Hippocampal formation (tissue), 2 donors: ENCODE measurements at places on chromosomes 2 and 18.

DNA sequence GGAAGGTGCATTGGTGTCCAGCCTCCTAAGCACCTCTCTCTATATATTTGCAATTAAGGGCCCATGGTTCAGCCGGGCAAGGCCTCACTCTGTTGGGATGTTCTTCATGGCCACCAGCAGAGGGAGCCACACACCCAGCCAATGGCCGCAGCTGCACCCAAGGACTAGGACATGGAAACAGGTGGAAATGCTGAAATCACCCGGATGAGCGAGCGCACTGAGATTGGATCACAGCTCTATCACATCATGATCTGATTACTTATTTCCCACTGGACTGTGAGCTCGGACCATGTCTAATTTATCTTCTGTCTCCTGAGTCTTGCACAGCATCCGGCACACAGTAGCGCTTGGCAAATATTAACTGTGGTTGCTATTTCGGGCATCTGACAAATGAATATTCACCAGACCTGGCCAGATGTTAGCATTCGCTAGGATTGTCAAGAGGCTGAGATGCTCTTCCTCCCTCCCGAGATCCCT, 31.2 kb downstream of the KIF3C start:
- peak; percentile 72 for DNase-seq

DNA sequence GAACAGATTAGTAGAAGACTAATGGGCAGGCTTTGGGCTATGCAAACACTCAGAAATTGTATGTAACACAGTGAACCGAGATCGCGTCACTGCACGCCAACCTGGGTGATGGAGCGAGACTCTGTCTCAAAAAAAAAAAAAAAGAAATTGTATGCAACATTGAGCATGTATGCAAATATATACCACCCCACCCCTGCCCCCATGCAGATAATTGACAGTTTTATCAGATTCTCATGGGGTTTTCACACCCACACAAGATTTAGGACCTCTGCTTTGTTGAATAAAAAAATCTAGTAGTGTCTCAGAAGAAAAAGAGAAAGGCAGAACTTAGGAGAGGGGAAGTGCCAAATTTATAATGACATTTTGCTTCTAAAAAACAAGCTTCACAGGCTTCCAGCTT, 131.6 kb upstream of the FN1 start:
- no peak for DNase-seq

- no peak for DNase-seq
Measured at GRCh38 chr2:69213782-69214181, 173.2 kb downstream of the GFPT1 start.

GRCh38 chr2:175026385-175026784, 21.2 kb upstream of the CHN1 start:
- no peak for DNase-seq

- no peak for DNase-seq
Measured at GRCh38 chr2:101410746-101411145, 23.4 kb upstream of the CREG2 start.

DNA sequence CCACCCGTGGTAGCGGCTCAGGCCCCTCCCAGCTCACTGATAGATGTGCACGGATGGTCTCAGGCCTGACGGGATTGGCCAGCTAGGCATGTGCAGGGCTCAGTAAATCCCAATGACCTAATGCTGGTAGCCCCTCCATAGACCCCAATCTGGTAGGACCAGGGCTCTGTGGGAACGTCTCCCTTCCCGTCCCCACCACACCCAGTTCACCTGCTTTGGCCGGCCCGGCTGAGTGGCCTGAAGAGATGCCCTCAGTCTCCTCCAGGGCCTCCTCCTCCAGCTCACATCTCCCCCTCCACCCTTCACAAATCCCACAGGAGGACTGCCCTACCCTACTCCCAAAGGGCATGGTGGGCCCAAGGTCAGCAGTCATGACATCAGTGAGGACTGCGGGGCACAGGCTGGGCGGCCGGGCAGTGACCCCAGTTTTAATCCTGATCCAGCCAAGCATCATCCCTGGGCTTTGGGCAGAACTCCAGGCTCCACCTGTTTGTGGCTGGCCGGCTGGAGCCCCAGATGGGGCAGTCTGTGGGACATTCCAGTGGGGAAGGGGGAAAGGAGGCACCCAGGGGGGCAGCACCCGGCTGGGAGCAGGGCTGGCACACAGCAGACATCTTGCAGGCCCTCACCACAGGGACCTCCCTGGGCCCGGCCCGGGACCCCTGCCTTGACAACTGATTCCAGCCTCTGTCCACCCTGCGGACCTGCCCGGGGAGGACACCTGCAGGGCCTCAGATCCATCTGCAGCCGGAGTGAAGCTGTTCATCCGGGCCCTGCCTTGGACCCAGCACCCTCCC, 2.3 kb downstream of the KIF1A start:
- DNase-seq = no peak

DNA sequence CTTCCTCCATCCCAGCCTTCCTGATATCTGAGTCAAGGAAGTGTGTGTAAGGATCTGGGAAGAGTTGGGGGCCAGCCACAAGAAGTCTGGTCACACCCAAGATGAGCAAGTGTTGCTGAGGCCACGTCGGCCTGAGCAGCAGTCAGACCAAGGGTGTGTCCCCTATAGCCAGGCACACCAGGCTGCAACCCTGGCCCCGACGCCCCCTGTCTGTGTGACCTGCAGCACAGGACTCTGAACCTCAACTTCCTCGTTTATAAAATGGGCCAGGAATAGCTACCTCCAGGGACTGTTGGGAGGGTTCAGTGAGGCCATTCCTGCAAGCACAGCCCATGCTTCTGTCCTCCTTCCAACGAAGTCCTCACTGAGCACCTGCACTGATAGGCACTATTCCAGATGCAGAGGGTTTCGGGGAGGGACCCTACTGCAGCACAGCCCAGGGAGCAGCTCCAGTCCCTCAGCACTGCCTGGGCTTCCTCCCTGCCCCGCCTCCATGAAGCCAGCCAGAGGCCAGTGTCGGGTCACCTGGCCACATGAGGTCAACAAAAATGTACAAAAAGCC, 13.3 kb downstream of the LIMS2 start:
- DNase-seq = no peak

DNA sequence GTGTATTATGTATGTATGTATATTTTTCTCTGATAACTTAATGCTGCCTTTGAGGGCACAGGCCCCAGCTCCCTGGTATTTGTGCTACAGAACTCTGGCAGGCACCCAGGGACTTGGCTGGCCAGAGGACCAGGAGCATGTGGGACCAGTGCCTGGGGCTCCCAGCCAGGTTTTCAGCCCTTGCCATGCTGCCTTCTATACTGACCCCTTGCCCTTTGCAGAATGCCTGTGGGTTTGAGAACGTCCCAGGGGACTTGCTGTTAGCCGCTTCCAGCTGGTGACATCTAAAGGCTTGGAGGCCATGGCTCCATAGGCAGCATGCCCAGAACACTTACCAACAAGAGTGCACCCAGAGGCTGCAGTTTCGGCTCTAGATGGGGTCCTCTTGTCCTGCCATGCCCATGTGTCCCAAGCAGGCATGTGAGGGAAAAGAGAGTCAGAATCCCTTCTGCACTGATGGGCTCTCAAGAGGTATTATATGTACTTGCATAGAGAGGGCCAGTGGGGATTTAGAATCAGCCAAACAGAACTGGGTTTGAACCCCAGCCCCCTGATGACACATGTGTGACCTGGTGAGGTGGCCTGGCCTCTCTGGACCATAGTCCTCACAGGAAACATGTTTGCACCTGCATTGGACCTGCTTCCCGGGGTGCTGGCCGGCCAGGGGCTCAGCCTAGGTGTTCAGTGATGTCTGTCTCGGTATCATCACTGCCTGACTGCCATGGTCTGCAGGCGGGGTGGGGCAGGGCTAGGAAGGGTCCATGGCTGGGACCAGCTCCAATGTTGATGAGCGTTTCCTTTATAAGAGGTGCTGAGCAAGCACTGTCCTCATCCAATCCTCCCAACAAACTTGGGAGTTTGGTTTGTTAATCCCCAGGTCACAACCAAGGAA, 119.2 kb upstream of the FHL2 start:
- no peak for DNase-seq

DNA sequence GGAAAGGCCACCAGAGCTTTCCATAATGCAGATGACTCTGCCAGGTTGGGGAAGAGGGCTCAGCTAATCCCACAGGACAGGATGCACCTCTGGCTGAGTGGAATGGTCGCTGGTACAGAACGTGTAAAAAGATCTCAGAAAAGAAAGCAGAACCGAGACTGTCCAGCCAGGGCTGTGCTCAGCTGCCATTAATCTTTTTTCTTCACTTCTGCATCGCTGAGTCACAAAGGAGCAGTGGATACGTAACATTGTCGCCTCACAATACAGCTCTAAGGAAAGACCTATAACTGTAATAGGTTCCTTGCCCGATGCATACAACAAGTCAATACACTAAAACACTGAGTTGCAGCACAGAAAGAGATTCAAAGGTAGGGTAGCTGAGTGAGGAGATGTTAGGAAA, 354.2 kb downstream of the EN1 start:
- no peak for DNase-seq

GRCh38 chr2:233098618-233099017, 38.5 kb downstream of the INPP5D start:
- no peak for DNase-seq

DNA sequence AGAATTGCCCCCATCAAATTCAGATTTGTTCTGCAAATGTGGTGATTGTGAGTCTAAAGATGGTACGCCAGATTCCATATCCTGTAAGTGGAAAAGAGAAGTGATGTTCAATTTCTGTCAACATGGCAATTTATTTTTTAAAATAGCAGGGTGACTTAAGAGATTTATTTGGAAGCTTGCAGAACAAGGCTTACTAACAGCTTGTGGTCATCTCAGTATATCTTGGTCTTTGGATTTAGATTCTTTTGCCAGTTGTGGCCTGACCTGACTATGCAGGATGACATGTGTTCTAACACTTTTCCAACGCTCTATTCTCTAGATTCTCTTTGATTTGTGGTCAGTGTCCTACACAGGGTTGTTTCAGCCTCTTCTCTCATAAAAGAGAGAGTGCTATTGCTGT, 74.4 kb downstream of the MAP3K20 start:
- no peak for DNase-seq

GRCh38 chr18:74590671-74591070, 7.0 kb upstream of the ZNF407 start:
- no peak for DNase-seq

DNA sequence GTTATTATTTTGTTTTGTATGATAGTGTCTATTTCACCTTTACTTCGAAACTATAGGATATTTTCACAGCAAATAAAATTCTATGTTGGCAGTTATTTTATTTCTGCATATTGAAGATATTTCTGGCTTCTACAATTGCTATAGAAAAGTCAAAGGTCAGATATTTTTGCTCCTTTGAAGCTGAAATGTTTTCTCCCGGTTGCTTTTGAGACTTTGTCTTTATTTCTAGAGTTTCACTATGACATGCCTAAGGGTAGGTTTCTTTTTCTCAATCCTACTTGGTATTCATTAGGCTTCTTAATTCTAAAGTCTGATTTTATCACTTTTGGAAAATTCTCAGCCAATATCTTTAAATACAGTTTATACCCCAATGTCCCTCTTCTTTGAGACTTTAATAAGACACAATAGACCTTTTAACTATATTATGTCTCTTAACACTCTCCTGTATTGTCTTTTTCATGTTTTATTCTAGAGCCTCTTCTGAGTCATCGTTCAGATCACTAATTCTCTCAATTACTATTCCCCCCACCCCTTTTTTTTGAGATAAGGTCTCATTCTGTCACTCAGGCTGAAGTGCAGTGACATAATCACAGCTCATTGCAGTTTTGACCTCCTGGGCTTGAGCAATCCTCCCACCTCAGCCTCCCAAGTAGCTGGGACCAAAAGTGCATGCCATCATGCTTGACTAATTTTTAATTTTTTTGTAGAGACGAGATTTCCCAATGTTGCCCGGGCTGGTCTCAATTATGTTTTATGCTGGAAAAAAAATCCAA, 50.5 kb downstream of the USP37 start:
- no peak for DNase-seq

GRCh38 chr2:143463719-143464118, 334.5 kb downstream of the ARHGAP15 start:
- no peak for DNase-seq

DNA sequence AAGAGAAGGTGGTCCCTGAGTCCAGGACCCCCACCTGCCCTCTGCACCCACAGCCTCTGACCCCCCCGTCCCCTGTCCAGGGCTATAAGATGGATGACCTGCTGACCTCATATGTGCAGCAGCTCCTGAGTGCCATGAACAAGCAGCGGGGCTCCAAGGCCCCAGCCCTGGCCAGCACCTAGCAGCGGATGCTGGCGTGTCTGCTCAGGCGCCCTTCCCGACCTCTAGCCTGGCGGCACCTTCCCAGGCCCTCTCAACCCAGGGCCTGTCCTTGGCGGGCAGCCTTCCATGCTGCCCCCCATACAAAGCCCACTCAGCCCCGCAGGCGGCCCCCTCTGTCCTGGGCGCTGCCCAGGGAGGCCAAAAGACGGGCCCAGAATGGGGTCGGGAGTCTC, 8.7 kb upstream of the GPR17 start:
- DNase-seq = no peak

DNA sequence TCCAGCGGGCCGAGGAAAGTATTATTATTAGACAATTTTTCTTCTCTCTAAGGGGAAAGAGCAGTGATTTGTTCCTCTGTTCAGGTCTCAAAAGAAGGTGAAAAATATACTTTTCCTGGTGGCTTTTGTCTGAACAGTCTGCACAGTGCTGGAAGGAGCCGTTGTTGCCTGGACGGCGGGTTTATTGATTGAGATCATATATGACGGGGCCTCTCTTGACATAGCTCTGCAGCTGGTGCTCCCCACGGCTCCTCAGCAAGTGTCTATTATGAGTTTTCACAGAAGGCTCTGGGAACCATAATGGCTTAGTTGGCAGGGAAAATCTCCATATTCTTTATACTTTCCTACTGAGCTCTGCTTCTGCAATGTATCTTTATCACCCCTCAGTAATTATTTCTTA, 42.9 kb downstream of the FSHR start:
- no peak for DNase-seq

- DNase-seq = no peak
Measured at GRCh38 chr18:62618735-62619134, 95.9 kb downstream of the ZCCHC2 start.

DNA sequence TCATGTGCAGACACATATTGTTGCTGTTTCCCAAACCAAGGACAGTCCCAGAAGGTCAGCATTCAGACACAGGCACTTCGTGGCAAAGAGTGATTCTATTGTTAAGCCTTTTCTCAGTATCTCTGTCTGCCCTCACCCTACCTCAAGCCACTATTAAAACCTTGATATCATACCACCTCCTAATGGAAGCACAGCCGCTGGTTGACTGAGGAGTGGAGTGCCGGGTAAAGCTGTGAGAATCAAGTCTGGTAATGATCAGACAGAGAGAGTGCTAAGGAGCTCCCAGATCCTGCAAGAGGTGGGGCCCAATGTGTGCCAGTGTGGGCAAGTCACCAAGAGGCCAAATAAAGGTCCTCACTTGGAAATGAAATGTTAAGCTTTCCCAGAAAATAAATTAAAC, 819.5 kb downstream of the BCL11A start:
- no peak for DNase-seq

GRCh38 chr18:5983488-5983887, 88.2 kb upstream of the TMEM200C start:
- no peak for DNase-seq

GRCh38 chr2:240595381-240596079, 9.0 kb downstream of the CAPN10 start:
- no peak for DNase-seq

DNA sequence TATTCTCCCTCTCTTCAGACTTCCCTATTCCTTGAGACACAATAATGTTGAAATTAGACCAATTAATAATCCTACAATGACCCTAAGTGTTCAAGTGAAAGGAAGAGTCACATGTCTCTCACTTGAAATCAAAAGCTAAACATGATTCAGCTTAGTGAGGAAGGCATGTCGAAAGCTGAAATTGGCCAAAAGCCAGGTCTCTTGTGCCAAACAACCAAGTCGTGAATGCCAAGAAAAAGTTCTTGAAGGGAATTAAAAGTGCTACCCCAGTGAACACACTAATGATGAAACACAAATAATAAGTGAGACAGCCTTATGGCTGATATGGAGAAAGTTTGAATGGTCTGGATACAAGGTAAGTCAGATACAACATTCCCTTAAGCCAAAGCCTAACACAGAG, 115.4 kb downstream of the PXDN start:
- DNase-seq = no peak
